ENCODE measurements at places on chromosomes 6 and 20. TPM values are rescaled to one million over a fixed set of nuclear protein-coding genes. Genes with fewer than 3 reads are reported as not detected.

TMEM217 gene
- 2.6 TPM for total RNA-seq

LKAAEAR1 gene
- total RNA-seq, result not detected

DLK2 gene
- not detected for total RNA-seq

GRM4 gene
- 0.11 TPM for total RNA-seq

RAB23 gene
- total RNA-seq, result 201 TPM

LIN28B gene
- not detected for total RNA-seq

ALDH5A1 gene
- total RNA-seq, result 5.0 TPM

DPPA5 gene
- total RNA-seq, result not detected

GHRH gene
- total RNA-seq, result not detected

SLC17A4 gene
- total RNA-seq, result not detected

GTF2H4 gene
- 12.3 TPM for total RNA-seq

KCNK17 gene
- total RNA-seq, result not detected

PLCB4 gene
- total RNA-seq, result 9.5 TPM

SLC32A1 gene
- total RNA-seq, result not detected

UBE2C gene
- 17.3 TPM for total RNA-seq

SAMD10 gene
- 0.65 TPM for total RNA-seq

DLL1 gene
- total RNA-seq, result 1.0 TPM

Measured in articular chondrocyte of knee joint (primary cell).